ENCODE measurements at places on chromosomes 11 and 22.

GRCh38 chr11:59616396-59616982 lies 915 bp upstream of the OSBP start:
- no peak for DNase-seq

DNA sequence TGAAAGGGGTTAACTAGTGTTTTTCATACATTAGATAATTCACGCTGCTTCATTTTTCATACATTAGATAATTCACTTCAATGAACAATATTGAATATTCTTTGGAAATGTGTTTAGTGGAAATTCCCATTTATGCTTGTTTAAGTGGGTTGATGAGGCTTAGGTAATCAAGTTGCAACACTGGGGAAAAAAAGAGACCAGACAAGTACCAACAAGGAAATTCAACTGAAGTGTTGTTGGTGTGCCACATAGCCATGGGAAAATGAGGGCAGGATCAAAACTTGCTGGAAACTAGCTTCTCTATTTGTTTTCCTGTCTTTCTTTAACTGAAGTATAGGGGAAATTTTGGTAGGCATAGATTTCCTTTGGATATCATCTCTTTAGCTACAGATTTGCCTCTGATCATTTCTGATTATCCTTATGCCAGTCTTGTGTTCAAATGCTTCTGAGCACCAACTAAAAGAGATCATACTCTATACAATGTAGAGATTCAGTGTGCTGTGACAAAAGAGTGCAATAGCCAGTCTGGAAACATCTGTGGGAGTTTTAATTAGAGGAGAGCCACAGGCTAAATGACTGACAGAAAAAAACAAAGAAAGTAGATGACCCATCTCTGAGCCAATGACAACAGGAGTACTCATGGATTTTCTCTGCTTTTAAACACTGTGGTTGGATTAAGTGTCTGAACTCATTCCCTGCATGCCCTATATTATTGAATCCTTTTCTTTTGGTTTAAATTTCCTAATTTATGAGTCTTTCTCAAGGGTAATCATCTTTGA lies 67.6 kb upstream of the CTSC start:
- peak; percentile 22 for DNase-seq

GRCh38 chr11:36405585-36406367 lies 104.3 kb downstream of the TRAF6 start:
- no peak for DNase-seq

DNA sequence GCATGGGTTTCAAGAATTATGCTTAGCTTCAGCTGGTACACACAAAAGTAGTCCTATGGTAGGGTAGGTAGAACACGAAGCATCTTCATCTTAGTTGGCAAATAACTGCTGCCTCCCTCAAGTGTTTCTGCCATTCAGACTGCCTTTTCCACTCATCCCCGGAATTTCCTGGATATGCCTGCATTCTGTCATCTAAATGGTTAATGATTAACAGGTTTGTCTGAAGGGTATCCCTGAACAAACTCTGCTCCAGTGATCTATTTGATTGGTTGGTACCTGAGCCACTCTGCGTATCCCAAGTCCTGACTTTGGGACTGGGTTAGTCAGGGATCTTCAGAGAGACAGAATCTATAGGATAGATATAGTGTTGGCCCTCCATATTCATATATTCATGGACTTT lies 272.3 kb upstream of the RAG2 start:
- DNase-seq, result no peak

DNA sequence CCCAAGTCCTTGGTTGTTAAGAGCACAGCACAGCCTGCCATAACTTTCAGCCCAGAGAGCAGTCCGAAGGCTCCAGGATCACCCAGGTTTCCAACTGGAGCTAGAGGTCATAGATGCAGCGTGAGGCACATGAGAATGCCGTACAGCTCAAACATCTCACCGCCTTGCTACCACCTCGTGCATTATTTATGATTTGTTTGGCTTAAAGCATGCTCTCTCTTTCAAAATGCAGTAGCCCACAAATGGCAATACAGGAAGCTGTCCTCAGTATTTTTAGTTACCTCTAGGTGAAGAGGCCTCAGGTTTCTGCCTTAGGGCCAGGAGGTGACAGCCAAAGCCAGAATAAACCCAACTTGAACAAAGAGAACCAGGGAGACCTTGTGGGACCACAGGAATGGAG lies 14.4 kb downstream of the SCN3B start:
- no peak for DNase-seq

DNA sequence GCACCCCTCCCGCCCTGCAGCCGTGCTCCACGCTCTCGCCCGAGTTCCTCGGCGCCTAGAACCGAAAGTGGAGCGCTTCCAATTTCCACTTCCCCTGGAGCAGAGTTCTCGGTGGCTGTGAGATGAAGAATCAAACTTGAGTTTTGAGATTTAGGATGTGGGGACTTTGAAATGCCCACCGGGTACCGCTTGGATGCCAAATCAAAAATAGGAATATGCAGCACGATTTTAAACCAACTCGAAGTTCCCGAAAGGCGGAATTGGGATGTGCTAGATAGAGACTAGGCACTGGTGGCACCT lies 569 bp downstream of the POLA2 start:
- no peak for DNase-seq

DNA sequence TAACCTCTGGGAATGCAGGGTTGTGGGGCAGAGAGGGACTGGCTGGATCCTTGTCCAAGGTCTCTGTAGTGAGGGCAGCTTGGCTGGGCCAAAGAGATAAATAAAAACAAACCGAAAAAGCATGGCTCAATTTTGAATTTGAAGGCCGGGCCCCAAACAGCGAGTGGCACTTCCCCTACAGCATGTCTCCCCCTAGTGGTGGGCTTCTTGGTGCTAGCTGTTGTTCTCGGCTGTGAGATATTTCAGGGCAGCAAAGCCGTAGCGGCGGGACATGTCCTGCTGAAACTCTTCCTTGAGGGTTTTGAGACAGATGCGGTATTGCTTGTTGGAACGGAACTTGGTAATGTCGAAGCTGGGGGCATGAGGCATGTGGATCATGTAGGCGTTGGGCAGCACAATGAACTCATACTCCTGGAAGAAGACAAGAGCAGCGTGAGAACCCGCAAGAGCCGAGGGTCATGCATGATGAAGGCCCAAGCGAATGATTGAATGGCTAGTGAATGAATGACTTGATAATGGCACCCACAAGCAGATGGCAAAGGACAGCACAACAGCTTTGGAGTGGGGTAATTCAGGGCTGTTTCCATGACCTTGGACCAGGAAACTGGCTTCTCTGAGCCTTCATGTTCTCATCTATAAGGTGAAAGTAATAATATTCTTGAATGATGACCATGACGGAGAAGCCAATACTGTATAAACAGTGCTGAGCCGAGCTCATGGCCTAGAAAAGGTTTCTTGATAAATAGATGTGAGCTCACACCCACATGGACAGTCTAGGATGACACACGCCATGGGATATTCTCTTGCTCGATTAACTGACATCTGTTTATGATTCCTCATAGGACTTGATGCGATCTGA lies 216.3 kb upstream of the SYN3 start:
- DNase-seq, result no peak

GRCh38 chr11:28140689-28141455 lies 32.7 kb downstream of the METTL15 start:
- no peak for DNase-seq

DNA sequence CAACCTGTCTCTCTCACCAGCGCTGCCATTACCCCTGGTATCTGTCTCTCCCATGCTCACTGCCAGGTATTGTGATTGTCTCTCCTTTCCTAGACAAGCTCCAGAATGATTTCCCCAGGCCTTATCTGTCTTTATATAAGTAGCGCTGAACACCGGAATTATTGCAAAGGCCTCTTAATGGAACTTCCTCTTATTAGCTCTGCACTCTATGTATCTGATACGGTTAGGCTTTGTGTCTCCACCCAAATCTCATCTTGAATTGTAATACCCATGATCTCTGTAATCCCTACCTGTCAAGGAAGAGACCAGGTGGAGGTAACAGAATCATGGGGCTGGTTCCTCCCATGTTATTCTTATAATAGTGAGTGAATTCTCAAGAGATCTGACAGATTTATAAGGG lies 39.3 kb downstream of the DDI1 start:
- no peak for DNase-seq

- no peak for DNase-seq
These were observed 232.7 kb downstream of the DSCAML1 start for GRCh38 chr11:117564321-117564720.

GRCh38 chr11:123235117-123235655 lies 40.1 kb upstream of the CLMP start:
- no peak for DNase-seq

DNA sequence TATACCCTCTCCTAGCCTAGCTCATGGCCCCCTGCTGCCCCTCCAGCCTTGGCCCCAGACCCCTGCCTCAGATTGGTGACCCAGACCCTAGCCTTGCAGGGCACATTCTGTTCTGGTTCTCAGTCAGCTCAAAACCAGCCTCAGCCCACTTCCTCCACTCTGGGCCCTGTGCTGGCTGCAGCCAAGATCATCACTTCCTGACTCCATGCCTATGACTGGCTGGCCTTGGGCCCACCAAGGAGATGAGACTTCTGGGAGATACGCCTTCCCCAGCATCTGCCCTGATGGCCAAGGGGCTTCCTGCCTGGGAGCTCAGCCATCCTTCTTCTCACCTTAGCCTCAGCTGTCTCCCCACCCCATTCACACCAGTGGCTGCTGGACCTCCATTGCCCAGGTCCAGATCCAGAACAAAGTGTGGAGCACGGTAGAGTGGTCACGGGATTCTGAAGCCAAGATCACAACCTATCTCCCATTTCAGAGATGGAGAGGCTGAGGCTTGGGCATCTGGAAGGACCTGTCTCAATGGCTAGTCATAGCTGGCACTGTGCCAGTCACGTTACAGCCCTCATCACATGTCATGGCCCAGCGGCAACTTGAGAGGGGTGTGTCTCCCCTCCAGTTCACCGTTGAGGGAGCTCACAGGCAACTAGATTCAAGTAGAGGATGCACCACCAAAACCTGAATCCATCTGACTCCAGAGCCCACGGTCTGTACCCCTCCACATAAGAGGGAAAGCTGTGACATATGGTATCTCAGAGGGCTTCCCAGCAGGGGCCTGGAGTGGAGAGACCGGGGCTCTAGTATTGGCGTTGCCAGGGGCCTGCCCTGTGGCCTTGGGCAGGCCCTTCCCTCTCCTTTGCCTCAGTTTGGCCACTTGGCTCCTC lies 43.0 kb upstream of the KLHL35 start:
- DNase-seq, result peak; percentile 69

DNA sequence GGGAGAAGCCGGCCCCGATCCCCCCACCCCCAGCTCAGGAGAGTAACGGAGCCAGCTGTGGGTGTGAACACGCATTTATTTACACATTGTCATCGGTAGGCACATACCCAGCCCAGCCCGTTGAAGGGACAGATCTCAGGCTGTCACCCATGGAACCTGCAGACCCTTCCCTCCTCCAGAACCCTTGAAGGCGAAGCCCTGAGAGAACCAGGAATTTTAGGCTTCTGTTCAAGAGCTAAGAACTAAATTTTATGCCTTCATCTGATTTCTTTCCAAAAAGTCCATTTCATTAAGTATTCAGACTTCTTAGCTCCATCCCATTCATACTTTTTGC lies 379 bp upstream of the BRMS1 start:
- DNase-seq, result no peak

- DNase-seq, result no peak
These were observed 3.1 kb upstream of the SGSM3 start for GRCh38 chr22:40367342-40367741.

DNA sequence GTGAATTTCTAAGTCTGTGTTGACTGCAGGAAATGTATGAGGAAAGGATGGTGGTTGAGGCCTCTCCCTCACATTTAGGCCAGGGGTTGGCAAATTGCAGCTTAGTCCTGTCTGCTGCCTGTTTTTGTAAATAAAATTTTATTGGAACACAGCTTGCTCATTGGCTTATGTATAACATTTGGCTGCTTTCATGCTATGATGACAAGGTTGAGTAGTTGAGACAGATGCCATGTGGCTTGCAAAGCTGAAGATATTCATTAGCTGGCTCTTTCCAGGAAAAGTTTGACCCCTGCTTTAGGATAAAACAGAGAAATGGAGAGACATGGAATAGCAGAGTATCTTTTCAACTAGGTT lies 46.2 kb downstream of the BCR start:
- DNase-seq, result no peak

DNA sequence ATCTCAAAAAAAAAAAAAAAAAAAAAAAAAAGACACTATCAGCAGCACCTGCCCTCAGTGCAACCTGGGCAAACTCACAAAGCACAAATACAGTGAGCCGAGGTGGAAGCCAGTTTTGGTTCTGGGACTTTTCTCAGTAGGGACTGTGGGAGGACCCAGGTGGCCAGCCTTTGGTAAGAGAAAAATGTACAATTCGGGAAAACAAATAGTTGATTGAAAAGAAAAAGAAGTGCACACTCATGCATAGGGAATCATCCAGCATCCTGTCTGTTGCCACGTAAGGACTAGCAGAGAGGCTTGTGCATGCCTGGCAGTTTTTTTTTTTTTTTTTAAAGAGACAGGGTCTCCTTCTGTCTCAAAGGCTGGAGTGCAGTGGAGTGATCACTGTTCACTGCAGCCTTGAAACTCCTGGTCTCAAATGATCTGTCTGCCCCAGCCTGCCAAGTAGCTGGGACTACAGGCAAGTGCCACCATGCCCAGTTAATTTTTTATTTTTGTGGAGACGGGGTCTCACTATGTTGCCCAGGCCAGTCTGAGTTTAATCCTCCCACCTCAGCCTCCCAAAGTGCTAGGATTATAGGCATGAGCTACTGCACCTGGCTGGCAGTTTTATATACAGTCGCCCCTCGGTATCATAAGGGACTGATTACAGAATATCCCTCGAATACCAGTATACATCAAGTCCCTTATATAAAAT lies 36.7 kb downstream of the TPST2 start:
- peak; percentile 83 for DNase-seq

DNA sequence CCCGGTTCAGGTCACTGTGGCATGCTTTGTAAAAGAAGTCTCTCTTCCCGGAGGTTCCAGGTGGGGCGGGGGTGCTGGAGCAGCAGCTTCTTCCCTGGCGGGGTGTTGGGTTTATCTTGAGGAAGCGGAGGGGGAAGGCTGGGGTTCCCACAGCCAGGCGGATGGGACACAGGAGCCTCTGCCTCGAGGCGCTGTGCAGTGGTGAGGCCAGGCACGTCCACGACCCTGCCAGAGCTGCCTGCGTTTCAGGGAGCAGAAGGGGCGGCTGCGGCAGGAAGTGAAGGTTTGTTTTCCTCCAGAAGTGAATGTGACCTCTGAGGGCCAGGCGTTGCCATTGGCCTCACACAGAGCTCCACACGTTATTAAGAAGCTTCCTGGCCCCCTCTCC lies 20.1 kb upstream of the ADORA2A start:
- DNase-seq, result peak; percentile 34

DNA sequence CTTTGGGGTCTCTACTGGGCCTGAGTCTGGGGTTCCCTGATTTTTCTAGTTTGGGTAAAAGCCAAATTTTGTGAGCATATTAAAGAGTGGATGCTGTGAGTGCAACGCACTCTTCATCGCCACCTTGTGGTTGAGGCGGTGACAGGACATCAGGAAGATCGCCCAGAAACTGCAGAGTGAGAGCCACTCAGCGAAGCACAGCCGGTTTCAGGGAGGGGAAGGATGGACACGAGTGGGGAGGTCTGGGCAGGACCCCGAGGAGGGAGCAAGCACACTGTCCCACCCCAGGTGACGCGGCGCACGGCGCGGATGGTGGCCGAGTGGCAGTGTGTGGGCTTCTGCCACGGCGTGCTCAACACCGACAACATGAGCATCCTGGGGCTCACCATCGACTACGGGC lies 9.1 kb downstream of the SELENOO start:
- peak; percentile 59 for DNase-seq

Data from iris pigment epithelial cell (primary cell).